Activated effector memory CD4-positive, alpha-beta T cell treated with Interleukin-2 at 50 U/mL for 16 hours (primary cell): ENCODE measurements at places on chromosomes 7 and 10.

- DNase-seq: no peak
Observed at GRCh38 chr7:37259319-37259821, 189.3 kb downstream of the ELMO1 start.

- no peak for DNase-seq
Observed at GRCh38 chr10:68052463-68052862, 22.6 kb downstream of the HERC4 start.

- DNase-seq: no peak
Observed at GRCh38 chr7:21300692-21301091, 127.2 kb upstream of the SP4 start.

- no peak for DNase-seq
Observed at GRCh38 chr10:32197423-32197822, 141.2 kb upstream of the KIF5B start.

DNA sequence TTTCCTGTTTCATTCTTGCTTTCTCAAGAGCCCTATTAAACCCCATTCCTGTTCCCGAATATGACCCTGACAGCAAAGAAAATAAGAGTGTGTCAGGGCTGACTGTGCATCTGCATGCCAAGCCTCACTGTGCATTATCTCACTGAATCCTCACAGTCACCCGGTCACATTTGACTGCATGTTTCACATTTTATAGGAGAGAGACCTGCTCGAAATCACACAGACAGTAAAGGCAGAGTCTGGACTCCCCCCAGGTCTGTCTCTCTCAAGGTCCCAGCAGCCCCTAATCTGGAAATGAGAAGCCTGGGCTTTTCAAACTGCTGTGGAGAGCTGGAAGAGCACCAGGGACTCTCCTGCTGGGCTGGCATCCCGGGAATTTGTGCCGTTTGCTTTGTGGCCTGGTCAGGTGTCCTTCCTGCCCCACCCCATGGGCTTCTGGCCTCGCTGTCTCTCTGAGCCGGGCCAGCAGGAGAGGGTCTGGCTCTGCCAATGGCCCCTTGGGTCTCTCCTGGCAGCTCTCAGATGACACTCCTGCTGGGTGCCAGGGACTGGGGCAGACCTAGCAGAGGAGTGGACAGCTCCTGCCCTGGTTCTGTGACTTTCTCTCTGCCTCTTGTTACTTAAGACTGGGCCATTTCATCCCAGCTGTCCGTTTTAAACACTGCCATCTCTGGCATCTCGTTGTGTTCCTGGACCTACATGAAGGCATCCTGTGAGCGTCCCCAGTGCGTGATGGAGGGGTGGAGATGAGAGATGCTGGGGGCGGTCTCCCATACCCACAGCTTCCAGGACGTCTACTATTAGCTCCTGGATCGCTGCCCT lies 173.6 kb downstream of the ARHGAP12 start:
- DNase-seq: no peak

GRCh38 chr10:17652585-17652984 lies 8.6 kb downstream of the STAM start:
- no peak for DNase-seq

GRCh38 chr7:492714-493065 lies 27.0 kb downstream of the PDGFA start:
- no peak for DNase-seq

- DNase-seq: no peak
Observed at GRCh38 chr7:113099284-113099919, 12.8 kb upstream of the GPR85 start.

GRCh38 chr7:122764020-122764419 lies 61.3 kb upstream of the RNF148 start:
- no peak for DNase-seq
